Anterior cingulate cortex (tissue), 58 donors: ENCODE measurements at places on chromosomes 16 and 17.
A peak's percentile ranks its signal among the peaks of the same experiment; 100 is the strongest.

GRCh38 chr17:71089431-71089830 is 920.1 kb downstream of the KCNJ2 start:
- no peak for DNase-seq

- DNase-seq, result no peak
Observed at GRCh38 chr17:57032343-57032742, 52.7 kb upstream of the AKAP1 start.

DNA sequence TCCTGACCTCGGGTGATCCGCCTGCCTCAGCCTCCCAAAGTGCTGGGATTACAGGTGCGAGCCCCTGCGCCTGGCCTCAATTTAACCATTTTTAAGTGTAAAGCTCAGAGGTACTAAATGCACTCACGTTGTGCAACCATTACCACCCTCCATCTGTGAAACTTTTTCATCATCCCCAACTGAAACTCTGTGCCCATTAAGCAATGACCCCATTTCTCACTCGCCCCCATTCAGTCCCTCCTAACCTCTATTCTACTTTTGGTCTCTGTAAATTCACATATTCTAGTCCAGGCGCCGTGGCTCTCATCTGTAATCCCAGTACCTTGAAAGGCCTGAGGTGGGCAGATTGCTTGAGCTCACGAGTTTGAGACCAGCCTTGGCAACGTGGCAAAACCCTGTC is 8.3 kb upstream of the SPNS3 start:
- no peak for DNase-seq

DNA sequence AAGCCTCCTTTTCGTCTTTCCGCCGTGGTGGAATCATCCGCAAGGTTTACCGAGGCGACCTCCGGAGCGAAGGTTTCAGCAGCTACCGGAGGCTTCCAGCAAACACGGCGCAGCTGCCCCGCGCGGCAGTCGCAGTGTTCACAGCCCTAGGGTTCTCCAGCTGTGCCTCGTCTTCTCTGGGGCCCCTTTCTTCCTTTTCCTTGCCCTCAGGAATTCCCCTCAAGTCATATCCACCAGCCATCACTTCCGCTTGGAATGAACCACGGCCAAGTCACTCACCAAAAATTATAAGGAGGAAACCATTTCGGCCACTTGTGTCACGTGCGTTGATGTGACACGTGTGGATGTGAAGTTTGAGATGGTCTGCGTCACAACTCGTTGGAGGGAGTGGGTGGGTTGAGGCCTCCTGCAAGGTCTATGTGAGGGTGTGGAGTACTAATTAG is 636 bp upstream of the ERN1 start:
- DNase-seq, result no peak

DNA sequence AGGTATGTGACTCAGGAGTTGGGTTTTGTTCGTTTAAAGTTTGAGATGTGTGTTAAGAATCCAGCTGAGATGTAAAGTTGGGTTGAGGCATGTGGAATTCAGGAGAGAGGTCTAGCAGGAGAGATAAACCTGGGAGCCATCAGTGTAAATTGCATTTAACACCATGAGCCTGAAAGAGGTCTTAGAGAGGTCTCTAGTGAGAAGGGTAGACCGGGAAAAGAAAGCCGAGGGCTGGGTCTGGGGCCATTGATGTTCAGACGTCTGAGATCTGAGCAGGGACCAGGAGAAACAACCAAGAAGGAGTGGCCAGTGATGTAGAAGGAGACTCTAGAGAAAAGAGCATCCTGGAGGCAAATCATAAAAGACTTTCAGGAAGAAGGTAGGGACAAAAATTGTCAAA is 44.1 kb upstream of the PIRT start:
- no peak for DNase-seq

- DNase-seq, result no peak
Observed at GRCh38 chr17:59508999-59509625, 56.3 kb upstream of the DHX40 start.

- no peak for DNase-seq
Observed at GRCh38 chr17:2814049-2814448, 17.8 kb downstream of the RAP1GAP2 start.

- peak; percentile 77 for DNase-seq
Observed at GRCh38 chr17:21573961-21574610, 118.2 kb upstream of the KCNJ18 start.

GRCh38 chr17:200586-200985 is 19.1 kb upstream of the DOC2B start:
- DNase-seq, result no peak
